ENCODE measurements at places on chromosomes 6 and 20. TPM values are rescaled to one million over a fixed set of nuclear protein-coding genes. Genes with fewer than 3 reads are reported as not detected.

GRCh38 chr6:128410584-128410983 lies 109.8 kb downstream of the PTPRK start:
- no peak for DNase-seq

- DNase-seq: no peak
Measured at GRCh38 chr6:118263921-118264486, 284.1 kb upstream of the PLN start.

GRCh38 chr20:15756754-15757115 lies 816.5 kb downstream of the KIF16B start:
- DNase-seq: no peak

DNA sequence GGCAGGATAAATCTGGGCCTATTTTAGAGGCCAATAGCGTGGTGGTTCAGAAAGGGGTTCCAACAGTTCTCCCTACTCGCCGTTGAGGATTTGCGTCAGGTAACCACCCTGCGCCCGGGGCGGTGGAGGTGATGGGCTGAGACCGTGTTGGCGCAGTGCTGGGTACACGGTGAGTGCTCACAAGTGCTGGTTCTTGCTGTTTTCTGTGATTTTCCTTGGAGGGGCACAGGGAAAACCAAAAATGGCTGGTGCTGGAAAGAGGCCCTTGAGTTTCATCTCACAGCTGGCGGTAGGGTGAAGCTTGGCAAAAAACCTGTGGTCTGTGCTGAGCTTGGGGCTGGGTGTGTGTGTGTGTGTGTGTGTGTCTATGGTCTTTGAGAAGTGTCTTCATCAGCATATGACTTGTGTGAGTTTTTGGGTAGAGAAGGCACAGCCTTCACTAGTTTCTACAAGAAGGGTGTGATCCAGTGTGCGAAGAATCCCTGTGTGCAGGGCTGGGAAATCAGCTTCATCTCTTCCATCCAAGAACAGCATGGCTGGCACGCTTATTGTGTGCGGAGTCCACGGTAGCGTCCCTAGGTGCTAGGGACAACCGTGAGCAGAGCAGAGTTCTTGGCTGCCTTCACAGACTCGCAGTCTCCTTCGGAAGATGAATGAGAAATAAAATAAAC lies 35.3 kb upstream of the SCRT2 start:
- no peak for DNase-seq

DNA sequence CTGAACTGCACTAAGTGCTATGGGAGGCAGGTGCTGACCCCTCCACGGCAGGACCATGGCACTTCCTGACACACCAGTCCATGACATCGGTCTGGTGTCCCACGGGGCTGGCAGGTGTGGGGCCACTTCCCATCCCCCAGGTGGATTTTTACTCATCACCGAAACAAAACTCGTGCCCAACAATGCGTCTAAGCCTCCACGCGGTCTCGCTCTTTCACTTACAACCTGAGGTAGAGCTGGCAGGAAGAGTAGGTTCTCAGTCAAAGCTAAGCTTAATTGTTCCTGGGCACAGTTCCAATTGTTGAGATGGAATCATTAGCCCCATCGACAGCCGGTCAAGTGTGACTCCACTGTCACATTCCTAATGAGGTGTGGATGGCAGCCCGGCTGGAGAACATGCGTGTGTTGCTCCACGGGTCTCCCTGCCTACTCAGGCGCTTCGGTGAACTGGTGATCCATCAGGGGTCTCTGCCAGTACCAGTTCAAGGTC lies 125.7 kb downstream of the SLC23A2 start:
- DNase-seq: no peak

GRCh38 chr6:166145751-166146150 lies 21.9 kb downstream of the TBXT start:
- DNase-seq: no peak

GRCh38 chr6:147285087-147285855 lies 81.1 kb downstream of the STXBP5 start:
- DNase-seq: no peak

DNA sequence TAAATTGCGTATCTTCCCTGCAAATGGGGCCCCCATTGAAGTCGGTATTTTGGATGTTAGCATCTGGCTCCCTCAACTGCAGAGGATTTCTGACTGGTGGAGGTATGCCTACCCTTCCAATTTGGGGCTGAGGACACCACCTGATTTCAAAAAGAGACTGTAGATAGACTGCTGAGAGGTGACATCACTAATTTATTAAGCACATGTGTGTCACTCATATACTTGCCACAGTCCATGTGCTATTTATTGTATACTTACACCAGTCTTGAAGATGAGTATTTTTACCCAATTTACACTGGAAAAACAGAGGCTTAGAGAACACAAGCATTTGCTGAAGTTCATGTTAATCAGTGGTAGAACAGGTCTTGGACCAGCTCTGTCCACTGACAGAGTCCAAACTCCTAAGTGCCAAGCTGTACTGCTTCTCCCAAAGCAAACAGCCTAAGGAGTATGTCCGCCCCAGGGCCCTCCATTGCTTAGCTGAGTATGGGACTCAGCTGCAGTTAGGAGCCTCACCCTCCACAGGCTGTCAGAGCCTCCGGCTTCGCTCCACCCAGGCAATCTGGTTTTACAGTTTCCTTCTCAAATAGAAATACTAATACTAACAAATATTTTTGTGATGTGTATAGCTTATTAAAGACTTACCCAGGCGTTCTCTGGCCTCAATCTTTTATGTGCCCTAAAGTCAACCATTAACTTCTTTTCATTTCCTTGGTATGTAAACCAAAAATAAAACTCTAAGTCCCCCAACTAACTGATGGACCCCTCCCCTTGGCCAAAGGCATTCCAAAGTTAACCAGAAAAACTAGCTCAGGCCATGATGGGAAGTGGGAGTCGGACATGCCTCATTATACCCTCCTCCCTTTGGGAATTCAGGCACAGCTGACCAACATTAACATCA lies 17.5 kb downstream of the RIN2 start:
- no peak for DNase-seq

GRCh38 chr6:37288247-37288646 lies 30.3 kb upstream of the TMEM217 start:
- no peak for DNase-seq

DNA sequence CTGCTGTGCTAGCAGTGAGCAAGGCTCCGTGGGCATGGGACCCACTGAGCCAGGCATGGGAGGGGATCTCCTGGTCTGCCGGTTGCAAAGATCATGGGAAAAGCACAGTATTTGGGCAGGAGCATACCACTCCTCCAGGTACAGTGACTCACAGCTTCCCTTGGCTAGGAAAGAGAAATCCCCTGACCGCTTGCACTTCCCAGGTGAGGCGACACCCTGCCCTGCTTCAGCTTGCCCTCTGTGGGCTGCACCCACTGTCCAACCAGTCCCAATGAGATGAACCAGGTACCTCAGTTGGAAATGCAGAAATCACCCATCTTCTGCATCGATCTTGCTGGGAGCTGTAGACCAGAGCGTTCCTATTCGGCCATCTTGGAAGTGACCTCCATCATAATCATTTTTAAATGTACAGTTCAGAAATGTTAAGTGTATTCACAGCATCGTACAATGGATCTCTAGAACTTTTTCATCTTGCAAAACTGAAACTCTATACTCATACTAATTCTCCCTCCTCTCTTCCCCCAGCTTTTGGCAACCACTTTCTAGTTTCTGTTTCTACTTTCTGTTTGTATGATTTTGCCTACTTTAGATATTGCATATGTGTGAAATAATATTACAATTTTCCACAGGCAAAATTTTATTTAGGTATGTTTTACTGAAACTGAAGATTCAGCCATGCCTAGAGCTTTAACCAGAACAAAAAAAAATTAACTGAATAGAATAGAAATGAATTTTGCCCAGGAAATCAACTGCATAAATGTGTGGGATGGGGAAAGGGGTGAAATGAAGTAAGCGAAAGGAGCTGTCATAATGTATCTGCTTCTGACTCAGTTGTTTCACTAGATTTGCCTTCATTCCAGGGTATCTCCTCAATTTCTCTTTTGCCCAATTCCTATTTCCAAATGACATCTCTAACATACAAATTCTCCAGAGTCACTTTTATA lies 100.0 kb downstream of the RWDD2A start:
- no peak for DNase-seq

GRCh38 chr6:111068866-111069234 lies 18.5 kb upstream of the SLC16A10 start:
- DNase-seq: no peak

- DNase-seq: no peak
Measured at GRCh38 chr6:3482869-3483268, 26.0 kb upstream of the SLC22A23 start.

DNA sequence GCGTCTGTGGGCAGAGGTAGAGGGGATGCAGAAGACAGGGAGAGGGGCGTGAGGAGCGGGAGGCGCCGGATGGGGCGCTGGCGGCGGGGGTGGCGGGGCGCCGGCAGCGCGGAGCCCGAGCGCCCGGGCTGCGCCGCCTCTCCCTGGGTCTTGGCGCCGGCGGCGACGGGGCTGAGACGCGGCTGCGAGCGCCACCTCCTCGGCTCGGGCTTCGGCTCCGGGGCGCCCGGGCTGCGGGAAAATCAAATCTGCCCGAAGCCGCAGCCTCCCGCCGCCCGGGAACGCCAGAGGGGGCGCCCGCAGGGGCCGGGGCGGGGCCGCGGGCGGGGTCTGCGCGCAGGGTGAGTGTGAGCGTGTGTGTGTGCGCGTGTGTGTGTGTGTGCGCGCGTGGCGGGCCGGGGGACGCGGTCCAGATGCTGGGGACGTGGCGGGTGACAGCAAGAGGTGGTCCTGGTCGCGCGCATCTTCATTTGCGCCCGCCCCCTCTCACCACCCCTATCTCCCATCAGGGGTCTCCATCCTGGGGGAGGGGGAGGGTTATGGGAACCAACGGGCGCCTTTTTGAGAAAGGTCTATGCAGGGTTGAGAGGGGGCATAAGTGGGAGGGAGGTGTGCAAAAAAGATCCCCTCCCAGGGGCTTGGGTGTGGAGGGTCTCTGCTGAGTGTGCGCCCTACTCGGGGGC lies 646 bp upstream of the CPNE5 start:
- DNase-seq: peak; percentile 69

SLC22A16 gene
- polyA plus RNA-seq: 0.63 TPM

LY6G6D gene
- not detected for polyA plus RNA-seq

TMEM200A gene
- 31.1 TPM for polyA plus RNA-seq

SERINC3 gene
- polyA plus RNA-seq: 171 TPM

SOX18 gene
- polyA plus RNA-seq: 12.0 TPM
